Fibroblast of lung (primary cell): ENCODE measurements at places on chromosomes 2 and 18. TPM values are rescaled to one million over a fixed set of nuclear protein-coding genes. Genes with fewer than 3 reads are reported as not detected.
A peak's percentile ranks its signal among the peaks of the same experiment; 100 is the strongest.

GRCh38 chr2:219029829-219030165 is 11.5 kb downstream of the CFAP65 start:
- no peak overlapping the region for H3K27ac ChIP-seq
- no peak overlapping the region for H3K4me3 ChIP-seq
- DNase-seq, result peak; percentile 49
- H3K36me3 ChIP-seq, result no peaks in the 10 kb centered on the region

DNA sequence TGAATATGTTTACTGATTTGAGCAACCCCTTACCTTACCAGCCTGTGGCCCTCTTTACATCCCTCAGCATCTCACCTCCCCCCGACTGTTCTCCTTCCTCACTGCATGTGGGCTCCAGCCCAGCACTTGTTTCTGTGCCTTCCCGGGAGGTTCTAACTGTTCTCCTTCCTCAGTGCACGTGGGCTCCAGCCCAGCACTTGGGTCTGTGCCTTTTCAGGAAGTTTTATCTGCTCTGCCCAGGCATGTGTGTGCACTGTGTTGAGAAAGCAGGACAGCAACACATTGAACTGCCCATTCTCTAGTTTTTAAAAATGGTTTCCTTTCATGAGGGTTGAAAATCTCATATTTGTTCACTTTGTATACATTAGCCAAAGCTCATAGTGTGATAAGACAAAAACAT is 158.4 kb downstream of the ATP9B start:
- no peak overlapping the region for H3K4me3 ChIP-seq
- no peaks in the 10 kb centered on the region for H3K4me1 ChIP-seq
- DNase-seq, result no peak
- H3K36me3 ChIP-seq, result no peaks in the 10 kb centered on the region
- no peaks in the 10 kb centered on the region for H3K27me3 ChIP-seq

The PDE1A gene
- total RNA-seq, result 6.7 and 7.1 TPM in 2 replicates

DNA sequence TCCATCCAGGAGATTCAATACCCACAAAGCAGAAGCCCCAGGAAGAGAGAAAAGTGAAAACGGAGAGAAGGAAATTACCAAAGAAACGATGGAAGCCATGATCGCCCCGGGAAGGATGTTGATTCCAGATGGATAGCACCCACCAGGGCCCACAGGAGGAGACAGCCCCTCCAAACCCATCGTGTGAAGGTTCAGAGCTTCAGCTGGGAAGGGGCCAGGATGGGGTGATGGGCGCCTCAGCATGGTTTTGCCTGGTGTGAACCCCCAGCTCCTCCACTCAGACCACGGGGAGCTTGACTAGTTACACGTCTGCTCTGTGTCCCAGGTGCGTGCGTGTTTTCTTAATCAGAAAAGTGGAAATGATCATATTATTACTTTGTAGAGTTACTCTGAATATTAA is 264.5 kb downstream of the EIPR1 start:
- no peaks in the 10 kb centered on the region for H3K27me3 ChIP-seq
- no peaks in the 10 kb centered on the region for H3K36me3 ChIP-seq
- no peak overlapping the region for H3K27ac ChIP-seq

The BOLL gene
- not detected in 2 replicates for total RNA-seq

- H3K36me3 ChIP-seq, result no peaks in the 10 kb centered on the region
- no peak overlapping the region for H3K27ac ChIP-seq
- no peak overlapping the region for H3K4me3 ChIP-seq
- H3K27me3 ChIP-seq, result no peaks in the 10 kb centered on the region
- H3K4me1 ChIP-seq, result no peaks in the 10 kb centered on the region
Observed at GRCh38 chr18:46555213-46555612, 101.8 kb downstream of the LOXHD1 start.

DNA sequence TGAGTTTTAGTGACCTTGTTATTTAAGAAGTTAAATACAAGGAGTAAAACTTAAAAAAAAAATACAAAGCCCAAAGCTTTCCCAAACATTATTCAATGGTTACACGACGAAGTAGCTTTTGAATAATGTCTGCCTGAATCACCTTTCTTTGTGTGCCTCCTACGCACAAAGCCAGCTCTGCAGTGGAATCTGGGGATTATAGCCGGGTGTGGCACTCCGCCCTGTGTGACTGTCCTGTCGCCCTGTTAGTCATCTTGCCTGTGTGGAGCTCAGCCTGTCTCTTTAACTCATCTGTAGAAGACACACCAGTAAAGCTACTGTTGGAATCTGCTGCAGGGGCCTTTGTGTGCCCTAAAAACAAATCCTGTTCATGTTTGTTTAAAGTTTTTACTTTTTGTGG is 79.4 kb upstream of the TCF7L1 start:
- no peak overlapping the region for H3K27ac ChIP-seq
- H3K4me1 ChIP-seq, result no peaks in the 10 kb centered on the region
- peaks cover 2% of the 10 kb centered on the region for H3K36me3 ChIP-seq
- no peaks in the 10 kb centered on the region for H3K27me3 ChIP-seq
- peak; percentile 76 for DNase-seq
- H3K4me3 ChIP-seq, result no peak overlapping the region

The WDR7 gene
- 19.0 and 27.2 TPM in 2 replicates for total RNA-seq

The EPHA4 gene
- 12.8 and 21.0 TPM in 2 replicates for total RNA-seq

DNA sequence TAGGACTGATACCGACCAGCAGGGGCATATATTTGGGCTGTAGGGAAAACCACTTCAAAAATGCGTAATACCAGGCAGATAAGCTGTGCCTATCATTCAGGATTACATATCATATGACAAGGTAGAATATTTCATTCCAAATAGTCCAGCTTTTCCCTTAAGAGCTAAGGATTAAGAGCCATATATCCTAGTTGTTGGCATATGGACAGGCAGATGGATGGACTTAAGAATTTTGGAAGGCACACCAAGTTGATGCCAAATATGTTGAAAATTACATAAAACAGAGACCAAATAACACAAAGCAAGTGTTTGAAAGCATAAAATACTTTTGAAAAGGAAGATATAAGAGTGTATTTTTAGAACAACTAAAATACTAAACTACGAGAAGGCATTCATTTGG is 52.1 kb downstream of the LRRTM4 start:
- H3K27me3 ChIP-seq, result no peaks in the 10 kb centered on the region
- no peaks in the 10 kb centered on the region for H3K4me1 ChIP-seq
- no peak for DNase-seq
- H3K27ac ChIP-seq, result no peak overlapping the region
- no peaks in the 10 kb centered on the region for H3K36me3 ChIP-seq

GRCh38 chr18:28422577-28422976 is 245.6 kb upstream of the CDH2 start:
- H3K4me1 ChIP-seq, result no peaks in the 10 kb centered on the region
- H3K4me3 ChIP-seq, result no peak overlapping the region
- H3K36me3 ChIP-seq, result no peaks in the 10 kb centered on the region
- DNase-seq, result no peak

The NOSTRIN gene
- total RNA-seq, result 0.50 TPM in 1 of 2 replicates, not detected in the other

DNA sequence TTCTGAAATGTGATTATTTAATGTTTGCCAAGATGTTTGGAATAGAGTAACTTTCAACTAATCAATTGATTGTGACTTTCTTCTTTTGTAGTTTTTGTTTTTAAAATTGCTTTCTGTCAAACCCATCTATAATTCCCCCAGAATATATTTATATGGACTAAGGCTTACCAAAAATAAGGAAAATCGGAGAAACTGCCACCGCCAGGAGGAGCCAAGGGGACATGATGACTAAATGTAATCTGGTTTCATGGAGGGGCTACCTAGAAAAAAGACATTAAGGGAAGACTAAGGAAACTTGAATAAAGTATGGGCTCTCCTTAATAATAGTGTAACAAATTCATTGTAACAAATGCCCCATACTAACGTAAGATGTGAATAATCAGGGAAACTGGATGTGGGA is 19.5 kb downstream of the BOLA3 start:
- H3K27ac ChIP-seq, result no peak overlapping the region
- H3K4me1 ChIP-seq, result no peaks in the 10 kb centered on the region
- H3K36me3 ChIP-seq, result no peaks in the 10 kb centered on the region
- no peaks in the 10 kb centered on the region for H3K27me3 ChIP-seq
- H3K4me3 ChIP-seq, result no peak overlapping the region

GRCh38 chr2:54535599-54536195 is 79.6 kb downstream of the SPTBN1 start:
- H3K4me1 ChIP-seq, result peaks cover 11% of the 10 kb centered on the region
- H3K27me3 ChIP-seq, result no peaks in the 10 kb centered on the region
- H3K27ac ChIP-seq, result no peak overlapping the region
- no peak overlapping the region for H3K4me3 ChIP-seq

GRCh38 chr18:59689756-59690155 is 7.5 kb downstream of the CCBE1 start:
- no peak overlapping the region for H3K27ac ChIP-seq
- H3K4me1 ChIP-seq, result peaks cover 17% of the 10 kb centered on the region
- H3K4me3 ChIP-seq, result no peak overlapping the region
- H3K36me3 ChIP-seq, result peaks cover 2% of the 10 kb centered on the region

DNA sequence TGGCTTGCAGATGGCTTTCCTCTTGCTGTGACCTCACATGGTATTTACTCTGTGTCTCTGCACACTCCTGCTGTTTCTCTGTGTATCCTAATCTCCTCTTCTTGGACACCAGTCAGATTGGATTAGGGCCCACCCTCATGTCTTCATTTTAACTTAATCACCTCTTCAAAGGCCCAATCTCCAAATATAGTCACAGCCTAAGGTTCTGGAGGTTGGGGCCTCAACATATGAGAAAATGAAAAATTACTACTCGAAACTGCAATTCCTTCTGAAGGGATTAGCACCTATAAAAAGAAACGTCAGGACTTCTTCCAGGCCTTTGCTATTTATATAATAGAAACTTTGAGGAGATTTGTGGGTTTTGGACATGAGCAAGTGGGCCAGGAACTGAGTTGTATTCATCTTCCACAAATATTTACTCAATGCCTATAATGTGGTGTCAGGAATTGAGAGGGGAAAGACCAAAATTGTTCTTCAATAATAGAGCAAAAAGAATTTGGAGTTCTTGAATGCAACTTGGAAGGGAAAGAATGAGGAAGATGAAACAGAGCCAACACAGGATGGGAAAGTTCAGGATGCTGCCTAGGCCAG is 270.0 kb upstream of the FN1 start:
- peak overlapping the region; percentile 6 for H3K27ac ChIP-seq
- H3K36me3 ChIP-seq, result no peaks in the 10 kb centered on the region
- no peak overlapping the region for H3K4me3 ChIP-seq
- DNase-seq, result peak; percentile 65

The TTC21B gene
- 28.6 and 29.5 TPM in 2 replicates for total RNA-seq

- DNase-seq, result no peak
- H3K36me3 ChIP-seq, result no peaks in the 10 kb centered on the region
- H3K4me1 ChIP-seq, result no peaks in the 10 kb centered on the region
- no peaks in the 10 kb centered on the region for H3K27me3 ChIP-seq
- no peak overlapping the region for H3K27ac ChIP-seq
- H3K4me3 ChIP-seq, result no peak overlapping the region
Observed at GRCh38 chr2:102410952-102411351, 12.0 kb upstream of the IL18RAP start.

DNA sequence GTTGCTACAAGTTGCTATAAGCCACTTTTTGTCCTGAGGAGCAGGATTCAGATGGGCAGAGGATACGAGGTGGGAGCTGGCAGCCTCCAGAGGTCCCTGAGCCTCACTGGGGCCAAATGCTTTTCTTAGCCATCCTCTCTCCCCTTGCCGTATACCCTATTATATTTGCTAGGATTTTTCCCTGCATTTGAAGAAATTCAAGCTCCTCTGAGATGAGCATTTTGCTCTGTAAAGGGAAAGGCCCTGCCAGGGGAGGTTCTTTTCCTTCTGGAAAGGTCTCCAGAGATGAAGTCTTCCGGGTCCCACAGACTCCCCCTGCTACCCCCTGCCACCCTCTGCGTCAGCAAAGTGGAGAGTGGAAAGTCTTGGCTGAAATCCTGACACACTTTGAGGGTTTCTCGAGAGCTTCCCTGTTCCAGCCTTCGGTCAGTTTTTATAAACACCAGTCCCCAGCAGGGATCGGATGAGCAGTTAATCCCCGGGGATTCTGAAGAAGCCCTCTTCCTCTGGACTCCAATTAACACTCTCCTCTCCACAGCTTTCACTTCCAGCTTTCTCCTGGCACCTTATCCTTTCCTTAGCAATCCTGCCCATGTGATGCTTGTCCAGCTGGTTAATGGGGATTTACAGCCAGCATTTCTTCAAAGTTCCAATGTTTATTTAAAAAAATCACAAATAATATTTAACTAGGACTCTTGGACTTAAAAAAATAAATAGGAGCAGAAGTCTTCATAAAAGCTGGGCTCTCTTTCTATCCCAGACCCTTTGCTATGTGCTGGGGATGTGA is 13.1 kb downstream of the CYRIA start:
- no peak overlapping the region for H3K4me3 ChIP-seq
- no peaks in the 10 kb centered on the region for H3K36me3 ChIP-seq
- peaks cover 18% of the 10 kb centered on the region for H3K4me1 ChIP-seq
- peak; percentile 42 for DNase-seq
- H3K27ac ChIP-seq, result peak overlapping the region; percentile 44

GRCh38 chr2:96821113-96821675 is 5.1 kb downstream of the CNNM3 start:
- peaks cover 5% of the 10 kb centered on the region for H3K4me1 ChIP-seq
- H3K36me3 ChIP-seq, result no peaks in the 10 kb centered on the region
- H3K27me3 ChIP-seq, result no peaks in the 10 kb centered on the region
- no peak overlapping the region for H3K4me3 ChIP-seq

The EVX2 gene
- not detected in 2 replicates for total RNA-seq

GRCh38 chr2:45654250-45654649 is 2.8 kb downstream of the PRKCE start:
- no peak for DNase-seq
- H3K36me3 ChIP-seq, result no peaks in the 10 kb centered on the region
- H3K4me3 ChIP-seq, result no peak overlapping the region
- no peaks in the 10 kb centered on the region for H3K27me3 ChIP-seq
- no peak overlapping the region for H3K27ac ChIP-seq
- peaks cover 5% of the 10 kb centered on the region for H3K4me1 ChIP-seq

DNA sequence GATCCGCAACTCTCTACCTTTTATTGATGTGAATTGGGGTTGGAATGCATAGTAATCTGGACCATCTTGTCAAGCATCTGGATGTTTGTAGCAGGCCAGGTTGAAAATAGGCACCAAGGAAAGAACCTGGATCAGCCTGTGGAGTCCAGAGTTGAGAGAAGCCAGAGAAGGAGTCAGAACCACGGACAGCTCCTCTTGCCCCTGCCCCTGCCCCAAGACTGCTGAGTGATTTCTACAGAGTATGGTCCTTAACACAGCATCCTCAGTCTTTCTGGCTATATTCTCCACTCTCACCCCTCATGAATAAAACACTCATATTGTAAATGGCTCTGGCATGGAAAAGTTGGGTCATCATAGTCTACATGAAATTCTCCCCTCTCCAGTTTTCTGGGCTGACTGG is 154.6 kb downstream of the LOXHD1 start:
- H3K36me3 ChIP-seq, result no peaks in the 10 kb centered on the region
- H3K4me3 ChIP-seq, result no peak overlapping the region
- no peaks in the 10 kb centered on the region for H3K27me3 ChIP-seq
- no peak overlapping the region for H3K27ac ChIP-seq
- peak; percentile 5 for DNase-seq

DNA sequence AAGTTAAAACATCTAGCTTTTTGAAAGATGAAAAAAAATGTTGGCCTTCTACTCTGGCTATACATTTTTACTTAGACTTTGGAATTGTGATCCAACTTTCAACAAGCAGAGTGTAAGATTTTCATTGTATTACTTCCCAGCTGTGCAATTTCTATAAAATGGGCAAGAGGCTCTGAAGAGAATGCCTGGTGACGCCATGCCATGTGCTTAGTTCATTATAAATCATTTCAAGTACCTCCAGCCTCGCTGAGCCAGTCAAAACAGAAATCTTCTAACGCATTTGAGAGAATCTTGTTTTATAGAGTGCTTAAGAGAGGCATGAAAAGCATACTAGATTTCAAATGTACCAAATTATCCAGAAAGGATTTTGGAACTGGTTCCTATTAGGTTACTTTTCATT is 10.1 kb upstream of the STK17B start:
- no peak overlapping the region for H3K27ac ChIP-seq
- no peak for DNase-seq
- no peaks in the 10 kb centered on the region for H3K27me3 ChIP-seq
- H3K4me1 ChIP-seq, result no peaks in the 10 kb centered on the region
- H3K36me3 ChIP-seq, result no peaks in the 10 kb centered on the region
